ENCODE measurements at places on chromosomes 2 and 18. TPM values are rescaled to one million over a fixed set of nuclear protein-coding genes. Genes with fewer than 3 reads are reported as not detected.

Gene RBKS
- 0.54 TPM for total RNA-seq

Gene METTL5
- 74.8 TPM for total RNA-seq

Gene RNU2-63P
- total RNA-seq, result not detected

Gene FER1L5
- 0.27 TPM for total RNA-seq

Measured in GM23338 (cell line).